ENCODE measurements at places on chromosomes 7 and 10.

GRCh38 chr10:122197611-122198222 is 73.4 kb upstream of the BTBD16 start:
- no peak for DNase-seq

GRCh38 chr7:101941481-101942383 is 124.3 kb downstream of the CUX1 start:
- no peak for DNase-seq

DNA sequence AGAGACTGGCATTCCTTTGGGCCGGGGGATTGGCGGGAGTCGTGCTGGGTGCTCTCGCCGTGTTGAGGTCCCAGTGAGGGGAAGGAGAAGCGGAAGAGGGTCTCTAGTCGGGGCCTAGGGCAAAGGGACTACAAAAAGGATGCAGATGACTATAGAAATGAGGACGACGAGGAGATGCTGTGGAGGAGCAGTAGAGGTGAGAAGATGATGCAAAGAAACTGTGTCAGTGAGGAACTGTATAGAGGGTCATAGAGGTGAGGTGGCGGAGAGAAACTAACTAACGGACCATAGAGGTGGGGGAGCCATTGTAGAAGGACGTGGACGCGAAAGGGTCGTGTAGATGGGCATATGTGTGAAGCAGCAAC is 324 bp downstream of the TWNK start:
- no peak for DNase-seq

- DNase-seq, result no peak
Observed at GRCh38 chr10:131422731-131423130, 111.2 kb upstream of the TCERG1L start.

Measured in large intestine (tissue), 12 donors.